Suppressor macrophage treated with lipopolysaccharide for 4 hours (primary cell): ENCODE measurements at places on chromosomes 1 and 21.

GRCh38 chr1:246343937-246344336 lies 163.1 kb downstream of the SMYD3 start:
- no peak for DNase-seq

DNA sequence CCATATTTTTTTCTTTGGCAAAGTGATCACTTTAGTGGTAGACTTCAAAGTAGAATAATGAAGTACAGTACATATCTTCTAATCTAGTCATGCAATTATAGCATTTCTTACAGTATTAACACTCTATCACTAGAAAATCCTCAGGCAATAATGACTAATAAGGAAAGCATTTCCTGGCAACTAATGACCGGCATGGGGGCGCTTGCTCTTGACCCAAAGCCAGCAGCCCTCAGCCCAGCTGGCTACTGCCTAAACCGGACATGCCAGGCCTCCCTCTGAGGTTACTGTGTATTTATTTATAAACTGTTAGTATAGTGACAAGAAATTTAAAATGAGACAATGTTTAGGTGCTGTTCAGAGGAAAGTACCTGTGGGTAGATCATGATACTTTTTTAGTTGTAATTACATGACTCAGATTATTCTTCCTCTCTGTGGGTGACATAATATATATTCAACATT lies 633.8 kb downstream of the PTPRC start:
- DNase-seq: no peak

DNA sequence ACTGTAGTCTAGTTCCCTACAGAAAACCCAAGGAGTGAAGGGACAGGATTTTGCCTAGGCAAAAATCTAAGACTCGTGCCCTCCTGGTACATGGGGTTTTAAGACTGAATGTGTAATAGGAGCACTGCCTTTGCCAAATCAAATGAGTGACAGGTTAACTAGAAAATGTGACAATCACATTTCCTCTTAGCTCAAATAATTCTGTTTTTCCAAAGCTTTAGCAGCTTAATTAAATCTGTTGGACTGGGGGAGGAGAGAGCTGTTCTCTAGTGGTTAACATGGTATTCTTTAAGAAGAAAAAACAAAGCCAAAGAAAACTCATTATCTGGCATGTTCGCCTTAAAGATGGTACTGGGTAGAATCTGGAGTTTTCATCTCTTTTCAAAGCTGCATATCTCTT lies 12.6 kb downstream of the FNDC5 start:
- DNase-seq: no peak

DNA sequence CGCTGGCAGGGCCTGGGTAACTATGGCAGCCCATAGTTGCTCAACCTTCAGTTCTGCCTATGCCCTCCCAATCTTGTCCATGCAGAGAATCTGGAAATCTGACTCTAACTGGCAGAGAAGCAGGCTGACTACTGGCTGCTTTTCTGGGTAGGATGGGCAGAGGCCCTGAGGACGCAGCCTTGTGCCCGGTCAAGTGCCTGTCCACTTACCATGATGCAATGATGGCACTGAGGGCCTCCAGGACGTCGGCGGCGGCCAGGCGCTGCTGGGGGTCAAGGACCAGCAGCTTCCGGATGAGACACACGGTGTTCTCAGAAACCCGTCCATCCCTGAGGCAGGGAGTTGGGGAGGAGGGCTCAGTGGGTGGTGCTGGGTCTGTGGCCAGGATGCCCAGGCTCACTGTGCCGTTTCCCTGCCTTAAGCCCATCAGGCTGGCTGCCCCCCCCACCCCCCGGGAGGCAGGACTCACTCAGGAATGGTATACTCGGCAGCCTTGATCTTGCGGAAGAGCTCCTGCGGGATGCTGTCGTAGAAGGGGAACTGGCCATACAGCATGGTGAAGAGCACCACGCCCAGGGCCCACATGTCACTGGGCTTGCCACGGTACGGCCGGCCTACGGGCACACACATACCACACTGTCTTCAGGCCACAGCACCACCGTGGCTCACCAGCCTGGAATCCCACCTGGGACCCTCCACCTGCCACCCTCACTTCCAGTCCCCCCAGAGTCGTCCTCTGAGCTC lies 20.4 kb upstream of the EVA1B start:
- DNase-seq: no peak

- no peak for DNase-seq
These were observed 893.5 kb downstream of the LTN1 start for GRCh38 chr21:28099001-28099705.

DNA sequence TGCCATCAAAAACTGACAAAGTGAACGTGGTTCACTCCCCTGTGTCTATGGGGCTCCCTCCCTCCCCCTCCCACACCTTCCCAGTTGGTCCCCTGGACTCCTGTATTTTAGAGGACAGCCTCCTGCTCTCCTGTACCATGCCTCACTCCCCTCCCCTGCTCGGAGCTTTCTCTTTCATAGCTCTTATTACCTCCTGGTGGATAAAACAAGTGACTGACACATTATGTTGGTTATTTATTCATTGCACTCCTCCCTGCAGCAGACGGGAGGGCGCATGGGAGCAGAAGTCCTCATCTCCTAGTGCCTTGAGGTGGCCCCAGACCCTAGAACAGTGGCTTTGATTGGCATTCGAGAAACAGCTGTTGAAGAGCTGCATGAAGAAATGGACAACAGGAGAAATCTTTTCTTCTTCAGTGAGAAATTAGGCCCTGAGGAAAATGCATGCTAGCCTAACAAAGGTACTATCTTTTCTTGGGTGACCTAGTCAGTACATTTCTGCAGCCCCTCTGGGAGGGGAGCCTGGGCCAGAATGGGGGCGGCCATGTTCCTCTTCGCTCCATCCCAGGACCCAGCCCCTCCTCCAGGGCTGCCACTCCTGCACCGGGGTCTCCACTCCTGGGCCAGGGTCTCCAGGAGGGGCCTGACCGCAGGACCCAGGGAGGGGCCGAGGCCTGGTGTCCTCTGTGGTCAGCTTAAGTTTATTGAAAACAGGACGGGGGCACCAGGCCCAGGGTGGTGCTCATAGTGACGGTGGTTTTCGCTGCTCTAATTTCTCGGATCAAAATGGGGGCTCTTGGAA lies 1.2 kb upstream of the TFF1 start:
- DNase-seq: no peak

DNA sequence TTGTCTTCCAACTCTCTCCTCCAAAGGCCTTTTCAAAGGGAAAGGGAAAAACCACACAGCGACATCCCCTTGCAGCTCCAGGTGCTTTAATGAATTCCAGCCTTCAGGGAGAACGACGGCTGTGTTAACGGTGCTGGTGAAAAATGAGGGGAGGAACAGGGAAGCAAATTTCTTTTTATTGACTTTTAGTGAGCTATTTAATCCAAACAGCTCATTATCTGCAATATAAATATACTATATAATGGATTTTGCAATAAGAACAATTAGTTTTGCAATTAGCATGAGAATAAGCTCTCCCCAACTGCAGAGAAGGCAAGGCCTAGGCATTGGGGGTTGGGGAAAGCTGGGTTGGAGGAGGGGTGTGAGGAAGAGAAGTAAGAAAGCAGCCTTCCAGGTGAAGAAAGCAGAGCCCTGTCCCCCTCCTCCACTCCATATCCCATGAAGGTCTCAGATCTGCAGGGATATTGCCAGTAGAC lies 159.0 kb upstream of the ZC3H12A start:
- DNase-seq: no peak

GRCh38 chr1:178263341-178263740 lies 169.4 kb downstream of the RASAL2 start:
- DNase-seq: no peak

DNA sequence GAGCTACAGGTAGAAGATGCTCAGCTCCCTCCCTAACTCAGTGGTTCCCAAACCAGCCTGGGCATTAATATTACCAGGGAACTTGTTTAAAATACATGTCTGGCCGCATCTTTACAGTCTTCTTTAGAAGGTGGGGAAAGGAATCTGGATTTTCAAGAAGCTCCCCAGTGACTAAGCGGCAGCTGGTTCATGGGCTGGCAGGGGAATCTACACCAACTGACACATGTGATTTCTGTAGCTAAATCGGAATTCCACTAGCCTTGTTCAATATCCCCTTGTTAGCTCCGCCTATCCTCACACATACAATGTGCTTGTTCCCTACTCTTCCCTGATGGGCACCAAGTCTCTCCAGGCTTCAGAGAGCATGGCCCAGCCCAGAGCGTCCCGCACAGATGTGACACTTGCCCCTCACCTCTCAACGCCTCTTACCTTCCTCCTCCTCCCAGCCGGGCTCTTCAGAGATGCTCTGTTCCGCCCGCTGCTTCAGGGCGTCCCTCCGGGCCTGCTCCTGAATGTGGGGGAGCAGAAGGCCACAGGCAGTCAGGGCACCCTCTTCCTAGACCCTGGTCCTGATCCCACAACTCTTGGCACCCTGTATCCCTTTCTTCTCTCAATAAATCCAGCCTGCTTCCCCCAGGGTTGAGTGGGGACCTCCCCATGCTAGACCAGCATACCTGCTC lies 15.3 kb downstream of the TSSK3 start:
- DNase-seq: no peak

DNA sequence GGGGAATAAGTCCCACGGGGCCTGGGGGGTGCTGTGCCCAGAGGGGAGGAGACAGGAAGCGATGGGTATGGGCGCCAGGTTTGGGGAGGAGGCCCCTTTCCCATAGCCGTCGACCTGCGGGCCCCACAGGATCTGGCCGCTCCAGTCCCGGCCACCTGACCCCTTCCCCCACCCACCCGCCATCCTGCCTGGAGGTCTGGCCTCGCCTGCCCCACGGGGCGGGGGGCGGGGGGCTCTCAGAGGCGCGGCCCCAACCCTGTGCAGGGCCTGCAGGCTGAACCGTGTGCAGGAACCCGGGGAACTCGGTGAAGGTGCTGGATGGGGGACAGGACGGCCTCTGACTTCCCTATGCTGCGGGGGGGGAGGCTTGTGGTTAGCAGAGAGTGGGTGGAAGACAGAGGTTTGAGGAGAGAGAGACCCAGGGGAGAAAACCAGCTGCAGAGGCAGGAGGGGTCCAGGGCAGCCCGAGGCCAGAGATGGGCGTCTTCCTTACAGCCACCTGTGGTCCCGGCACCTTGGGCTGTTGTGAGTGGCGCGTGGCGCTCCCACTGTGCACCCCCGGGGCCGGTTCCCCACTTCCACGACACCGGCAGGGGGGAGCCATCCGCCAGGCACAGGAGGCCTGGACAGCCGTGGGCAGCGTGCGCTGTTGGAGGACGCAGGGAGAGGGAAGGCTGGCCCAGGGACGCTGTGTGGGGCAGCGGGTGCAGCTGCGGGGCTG lies 2.5 kb upstream of the TNFRSF18 start:
- no peak for DNase-seq

GRCh38 chr1:192858456-192858855 lies 49.6 kb downstream of the RGS2 start:
- DNase-seq: no peak

GRCh38 chr1:55708781-55709180 lies 493.6 kb upstream of the USP24 start:
- no peak for DNase-seq

- DNase-seq: no peak
These were observed 106.8 kb downstream of the LMO4 start for GRCh38 chr1:87435484-87435883.

- DNase-seq: no peak
These were observed 3.4 kb upstream of the HEYL start for GRCh38 chr1:39642796-39643195.

- no peak for DNase-seq
These were observed 31.3 kb downstream of the STUM start for GRCh38 chr1:226579781-226580323.

DNA sequence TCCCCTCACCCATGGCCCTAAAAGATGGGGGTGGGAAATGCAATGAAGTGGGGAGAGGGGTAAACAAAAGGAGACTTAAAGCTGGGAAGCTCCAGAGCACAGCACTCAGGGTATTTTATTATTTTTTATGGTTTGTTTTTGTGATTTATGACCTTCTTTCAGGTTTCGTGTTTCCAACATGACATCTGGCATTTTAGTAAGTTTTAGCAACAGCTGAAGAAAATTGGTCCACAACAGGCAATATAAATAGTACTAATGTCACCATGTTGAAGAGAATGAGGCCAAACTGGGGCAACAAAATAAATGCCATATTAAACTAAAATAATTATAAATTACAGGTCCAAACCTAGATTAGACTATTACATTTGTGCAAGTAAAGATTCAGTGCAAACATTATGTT lies 56.3 kb downstream of the TBX15 start:
- no peak for DNase-seq

DNA sequence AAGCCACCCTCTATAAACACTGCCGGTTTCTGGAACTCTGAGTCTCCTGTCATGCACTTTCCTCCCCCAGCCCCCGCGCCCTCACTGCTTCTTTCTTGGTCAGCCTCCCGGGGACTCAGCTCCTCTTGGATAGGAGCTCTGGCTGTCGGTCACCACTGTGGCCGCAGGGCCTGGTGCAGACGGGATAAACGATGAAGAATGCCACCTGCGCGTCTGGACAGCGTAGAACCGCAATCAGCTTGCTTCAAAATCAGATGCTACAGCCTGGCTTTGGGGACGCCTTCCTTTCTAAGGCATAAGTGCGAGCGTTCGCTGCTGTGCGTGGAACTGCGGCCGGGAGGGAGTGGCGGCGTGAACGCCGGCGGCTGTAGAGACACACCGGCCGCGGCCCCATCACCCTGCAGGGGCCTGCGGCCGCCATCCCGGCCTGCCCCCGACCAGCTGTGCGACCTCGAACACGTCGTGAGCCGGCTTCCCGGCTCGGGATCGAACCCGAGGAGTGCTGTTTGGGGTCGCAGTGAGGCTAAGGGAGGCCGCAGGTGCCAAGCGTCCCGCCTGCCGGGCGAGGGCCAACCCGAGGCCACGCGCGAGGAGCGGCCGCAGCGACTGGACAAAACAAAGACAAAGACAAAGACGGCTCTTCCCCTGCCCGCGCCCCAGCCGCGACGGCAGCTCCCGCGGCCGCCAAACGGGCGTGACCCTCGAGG lies 688 bp downstream of the PTTG1IP start:
- DNase-seq: peak; percentile 60

DNA sequence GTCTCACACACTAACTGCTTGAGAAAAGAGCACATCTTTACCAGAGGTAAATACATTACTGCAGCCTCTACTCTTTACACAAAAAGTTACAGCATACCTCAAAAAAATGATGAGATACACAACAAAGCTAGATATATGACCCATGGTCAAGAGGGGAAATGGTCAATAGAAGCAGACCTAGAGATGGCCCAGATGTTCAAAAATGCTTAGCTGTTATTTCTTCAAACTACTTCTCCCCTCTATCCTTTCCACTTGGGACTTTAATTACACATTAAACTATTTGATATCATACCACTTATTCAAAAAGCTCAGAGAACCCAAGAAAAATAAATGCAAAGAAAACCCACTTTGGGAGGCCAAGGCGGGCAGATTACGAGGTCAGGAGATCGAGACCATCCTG lies 12.8 kb downstream of the BRWD1 start:
- no peak for DNase-seq

DNA sequence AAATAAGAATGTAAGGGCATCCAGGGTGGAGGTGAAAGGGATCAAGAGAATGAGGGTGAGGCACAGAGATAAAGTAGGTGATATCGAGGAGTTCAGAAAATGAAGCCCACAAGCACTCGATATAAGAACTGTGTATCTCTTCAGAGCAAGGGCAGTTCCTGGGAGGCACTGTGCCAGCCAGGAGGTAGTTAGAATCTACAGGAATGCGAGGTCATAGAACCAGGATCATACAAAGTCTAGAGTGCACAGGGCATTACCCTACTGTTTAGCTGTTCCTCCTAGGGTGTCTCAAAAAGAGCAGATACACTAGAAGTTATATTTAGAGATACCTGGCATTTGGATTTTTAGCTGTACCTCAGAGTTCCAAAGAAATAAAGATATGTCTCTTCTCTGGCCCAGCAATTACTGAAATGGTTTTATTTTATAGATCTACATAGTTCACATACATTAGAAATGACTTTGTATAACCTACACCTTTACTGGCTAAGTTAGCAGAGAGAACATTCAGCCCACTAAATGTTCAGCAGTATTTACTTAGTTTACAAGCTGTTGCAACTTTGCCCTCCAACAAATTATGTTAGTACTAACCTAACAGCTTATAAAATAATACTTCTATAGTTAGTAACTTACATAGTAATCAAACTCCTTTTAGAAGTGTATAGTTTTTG lies 1.6 kb downstream of the OVAAL start:
- DNase-seq: no peak
